NCI-H2081 treated with DMSO at 0.1 percent for 48 hours (cell line): ENCODE measurements at places on chromosomes 13 and 19.

GRCh38 chr19:55493052-55493644, 4.9 kb downstream of the SSC5D start:
- no peak for DNase-seq

DNA sequence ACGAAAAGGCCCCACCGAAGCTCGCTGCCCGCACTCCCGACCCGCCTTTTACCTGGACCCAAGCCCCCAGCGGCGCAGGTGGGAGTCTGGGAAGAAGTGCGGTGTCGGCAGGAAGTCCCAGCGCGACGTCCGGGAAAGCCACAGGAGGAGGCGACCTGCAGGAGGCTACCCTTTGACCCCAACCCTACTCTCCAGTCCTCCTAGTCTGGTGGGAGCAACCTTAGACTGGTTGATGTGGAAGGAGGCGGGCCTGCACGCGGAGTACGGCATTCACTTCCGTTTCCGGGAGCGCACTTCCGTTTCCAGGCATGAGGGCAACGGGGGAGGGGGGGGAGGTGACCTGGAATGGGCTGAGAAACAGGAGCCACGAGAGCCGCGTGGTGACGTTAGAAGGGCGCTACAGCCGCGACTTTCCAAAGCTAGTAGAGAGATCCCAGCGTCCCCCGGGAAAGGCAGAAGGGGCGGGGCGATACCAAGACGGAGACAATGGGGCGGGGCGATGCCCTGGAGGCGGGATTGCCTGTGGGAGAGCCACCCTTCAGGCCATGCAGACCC, 28.5 kb downstream of the ZNF266 start:
- DNase-seq, result peak; percentile 6

DNA sequence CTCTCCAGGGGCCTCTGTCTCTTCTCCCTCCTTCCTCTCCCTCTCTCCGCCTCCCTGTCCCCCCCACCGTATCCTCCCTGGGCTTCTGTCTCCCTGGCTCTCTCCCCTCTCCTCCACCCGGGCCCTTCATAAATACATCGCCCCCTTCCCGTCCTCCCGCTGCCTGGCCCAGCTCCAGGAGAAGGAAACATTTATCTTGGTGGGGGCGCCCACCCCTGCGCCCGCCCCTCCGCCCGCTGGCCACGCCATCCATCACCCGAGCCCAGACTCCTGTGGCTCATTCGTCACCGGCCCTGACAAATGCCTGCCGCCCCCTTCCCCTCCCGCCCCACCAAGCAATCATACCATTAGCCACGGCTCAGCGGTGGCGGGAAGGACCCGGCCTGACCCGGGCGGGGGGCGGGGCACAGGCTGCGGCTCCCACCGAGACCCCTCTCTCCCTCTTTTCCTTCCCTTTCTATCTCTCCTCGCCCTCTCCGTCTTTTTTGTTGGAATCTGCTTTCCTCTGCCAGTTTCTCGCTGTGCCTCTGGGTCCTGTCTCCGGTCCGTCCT, 2.6 kb upstream of the MEIS3 start:
- DNase-seq, result no peak

GRCh38 chr19:48368936-48369335, 4.8 kb downstream of the SYNGR4 start:
- DNase-seq, result no peak

GRCh38 chr19:2207991-2208860, 27.9 kb downstream of the PLEKHJ1 start:
- no peak for DNase-seq

- no peak for DNase-seq
Observed at GRCh38 chr19:29681422-29682235, 16.4 kb downstream of the PLEKHF1 start.

DNA sequence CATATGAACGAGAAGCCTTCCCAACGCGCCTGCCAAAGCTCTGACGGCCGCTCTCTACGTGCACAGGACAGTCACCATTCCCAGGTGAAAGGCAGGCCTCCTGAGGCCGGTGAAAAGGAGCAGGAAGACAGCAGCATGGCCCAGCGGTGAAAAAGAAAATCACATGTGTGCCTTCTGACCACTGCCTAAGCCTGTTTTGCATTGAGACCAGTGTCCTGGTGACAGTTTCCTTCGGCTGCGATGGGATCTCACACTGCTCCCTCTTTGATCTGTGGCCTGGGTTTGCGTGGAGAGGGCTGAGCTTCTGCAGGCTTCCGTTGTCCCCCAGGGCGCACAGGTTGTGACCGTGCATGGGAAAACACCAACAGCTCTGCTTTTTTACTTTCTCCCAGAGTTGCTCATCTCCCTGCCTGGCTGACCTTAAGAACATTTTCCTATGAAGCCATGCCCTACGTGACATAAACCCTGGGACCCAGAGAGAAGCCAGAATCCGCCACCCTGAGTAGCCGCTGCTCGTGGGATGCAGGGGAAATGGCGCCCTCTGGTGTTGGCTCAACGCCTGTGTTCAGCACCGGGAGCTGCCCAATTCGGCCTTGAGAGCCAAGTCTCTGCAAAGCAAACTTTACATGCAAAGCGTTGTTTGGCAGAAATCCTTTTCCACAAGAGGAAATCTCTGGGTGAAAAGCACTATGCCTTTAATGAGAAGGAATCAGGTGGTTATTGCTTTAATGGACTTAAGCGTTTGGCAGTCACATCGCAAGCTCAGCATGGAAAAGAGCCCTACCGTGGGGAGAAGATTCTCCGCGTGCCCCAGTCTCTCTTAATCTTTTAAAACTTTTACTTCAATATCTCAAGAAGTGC, 112.2 kb upstream of the GPR12 start:
- DNase-seq, result no peak

GRCh38 chr13:93614776-93615175, 388.2 kb downstream of the GPC6 start:
- DNase-seq, result no peak

GRCh38 chr19:30178721-30179402, 193.3 kb upstream of the ZNF536 start:
- DNase-seq, result no peak

GRCh38 chr19:50325310-50326100, 3.7 kb downstream of the KCNC3 start:
- DNase-seq, result no peak

DNA sequence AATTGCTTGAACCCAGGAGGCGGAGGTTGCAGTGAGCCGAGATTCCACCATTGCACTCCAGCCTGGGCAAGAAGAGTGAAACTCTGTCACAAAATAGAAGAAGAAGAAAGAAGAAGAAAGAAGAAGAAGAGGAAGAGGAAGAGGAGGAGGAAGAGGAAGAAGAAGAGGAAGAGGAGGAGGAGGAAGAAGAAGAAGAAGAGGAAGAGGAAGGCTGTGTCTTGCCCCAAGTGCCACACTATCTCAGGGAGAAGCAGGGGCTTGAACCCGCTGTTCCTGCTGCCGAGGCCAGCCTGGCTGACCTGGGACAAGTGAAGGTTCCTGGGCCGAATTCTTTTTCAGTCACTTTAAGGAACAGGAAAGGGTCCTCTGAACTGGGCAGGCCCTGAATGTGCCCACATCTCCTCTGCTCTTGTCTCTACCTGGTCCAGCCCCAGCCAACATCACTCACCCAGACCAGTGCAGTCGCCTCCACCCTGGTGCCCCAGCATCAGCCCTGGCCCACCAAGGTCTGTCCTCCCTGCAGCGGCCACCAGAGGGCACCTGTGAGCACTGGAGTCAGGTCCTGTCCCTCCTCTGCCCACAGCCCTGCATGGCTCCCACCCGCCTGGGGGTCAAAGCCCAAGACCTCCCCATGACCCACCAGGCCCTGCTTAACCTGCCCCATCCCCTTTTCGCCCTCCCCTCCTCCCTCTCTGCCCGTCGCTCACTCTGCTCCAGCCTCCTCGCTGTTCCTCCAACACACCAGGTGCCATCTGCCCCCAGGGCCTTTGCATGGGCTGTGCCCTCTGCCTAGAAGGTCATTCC, 20.0 kb downstream of the TICAM1 start:
- DNase-seq, result no peak

DNA sequence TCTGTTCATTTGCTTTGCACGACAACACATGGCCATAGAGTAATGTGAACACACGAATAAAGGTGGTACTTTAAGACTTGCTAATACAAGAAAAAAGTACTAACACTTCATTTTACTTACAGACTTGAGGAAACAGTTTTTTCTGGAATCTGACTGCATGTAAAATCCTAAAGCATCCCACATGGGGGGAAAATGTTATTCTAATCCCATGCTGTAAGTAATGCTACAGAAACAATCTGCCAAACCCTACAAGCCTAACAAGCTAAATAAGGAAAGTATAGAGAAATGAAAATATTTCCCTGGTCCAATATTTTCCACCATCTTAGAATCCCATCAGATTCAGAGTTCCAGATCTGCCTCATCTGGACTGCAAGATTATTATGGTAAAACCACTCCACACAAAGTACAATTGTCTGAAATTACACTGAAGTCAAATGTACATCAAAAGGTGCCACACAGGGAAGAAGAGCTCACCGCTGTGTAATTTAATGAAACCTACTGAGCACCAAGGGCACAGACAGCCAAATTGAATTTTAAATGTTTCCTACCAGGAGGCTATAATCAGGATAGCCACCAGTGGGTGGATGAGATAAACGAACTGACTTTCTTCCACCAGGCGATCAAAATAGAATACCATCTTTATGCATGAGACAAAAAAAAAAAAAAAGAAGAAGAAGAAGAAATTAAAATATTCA, 22.0 kb downstream of the LHFPL6 start:
- peak; percentile 19 for DNase-seq

DNA sequence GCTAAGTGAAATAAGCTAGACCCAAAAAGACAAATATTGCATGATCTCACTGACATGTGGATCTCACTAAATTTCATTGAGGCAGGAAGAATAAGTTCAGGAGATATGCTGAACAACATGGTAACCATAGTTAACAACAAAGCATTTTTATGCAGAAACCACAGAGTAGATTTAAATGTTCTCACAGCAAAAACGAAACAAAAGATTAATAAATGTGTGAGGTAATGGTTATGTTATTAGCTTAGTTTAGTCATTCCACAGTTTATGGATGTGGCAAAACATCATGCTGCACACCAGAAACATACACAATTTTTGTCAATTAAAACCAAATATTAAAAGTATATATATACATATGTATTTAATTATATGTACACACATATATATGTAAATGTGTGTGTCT, 765.8 kb downstream of the SLITRK5 start:
- no peak for DNase-seq

GRCh38 chr19:17860331-17860992, 752 bp downstream of the RPL18A start:
- DNase-seq, result no peak

GRCh38 chr13:36981156-36981743, 17.9 kb downstream of the ALG5 start:
- DNase-seq, result peak; percentile 16

- DNase-seq, result no peak
Observed at GRCh38 chr13:25971459-25972145, 80.2 kb downstream of the SHISA2 start.

DNA sequence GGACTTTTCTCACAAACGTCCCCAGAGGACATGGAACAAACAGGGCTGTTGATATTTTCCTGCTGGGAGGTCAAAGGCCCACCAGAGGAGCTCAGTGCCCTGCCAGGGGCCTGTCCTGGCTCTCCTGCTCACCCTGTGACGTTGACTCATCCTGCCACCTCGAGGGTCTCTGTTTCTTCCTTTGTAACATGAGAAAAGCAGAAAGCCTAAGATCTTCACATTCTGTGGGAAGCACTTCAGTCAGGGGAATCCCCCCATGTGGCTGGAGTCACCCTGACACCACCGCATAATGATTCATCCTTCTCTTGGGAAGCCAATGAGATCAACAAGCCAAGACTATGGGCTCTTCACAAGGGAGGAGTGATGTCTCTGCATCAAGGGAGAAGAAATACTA, 147.9 kb downstream of the KATNAL1 start:
- no peak for DNase-seq

GRCh38 chr19:12834566-12834943, at the start of gene RTBDN:
Gene RTBDN, minus strand, starts transcription at chr19:12834579. Its CDS starts 4,600 bp downstream, at chr19:12829979.
- no peak for DNase-seq

DNA sequence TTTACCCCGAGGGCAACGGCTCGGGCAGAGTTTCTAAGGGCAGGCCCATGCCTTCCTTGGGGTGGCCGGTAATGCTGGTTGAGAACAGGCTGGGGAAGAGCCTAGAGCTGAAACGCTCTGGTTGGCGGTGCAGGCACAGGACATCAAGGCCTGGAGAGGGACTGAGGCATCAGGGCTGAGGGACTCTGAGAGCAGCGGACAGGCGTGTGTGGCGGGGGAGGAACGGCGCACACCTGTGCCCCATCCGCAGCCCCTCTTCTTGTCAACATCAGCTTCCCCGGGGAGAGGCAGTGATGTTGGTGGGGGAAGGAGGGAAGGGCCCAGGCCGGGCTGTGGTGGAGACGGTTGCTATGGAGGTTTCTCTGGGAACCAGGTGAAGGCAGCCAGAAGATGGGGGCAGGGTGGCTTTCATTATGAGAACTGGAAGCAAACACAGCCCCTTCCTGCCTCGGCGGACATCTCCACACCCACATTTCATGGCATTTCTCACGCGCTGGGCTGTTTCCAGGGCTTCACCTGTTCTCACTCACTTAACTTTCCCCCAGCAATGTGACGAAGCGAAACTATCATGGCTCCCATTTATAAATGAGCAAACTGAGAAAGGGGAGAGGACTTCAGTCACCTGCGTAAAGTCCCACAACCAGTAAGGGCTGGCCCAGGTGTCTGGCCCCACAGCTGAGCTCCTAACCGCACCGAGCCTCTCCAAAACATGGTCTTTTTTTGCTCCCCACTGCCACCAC, 8.2 kb upstream of the ATF5 start:
- no peak for DNase-seq

DNA sequence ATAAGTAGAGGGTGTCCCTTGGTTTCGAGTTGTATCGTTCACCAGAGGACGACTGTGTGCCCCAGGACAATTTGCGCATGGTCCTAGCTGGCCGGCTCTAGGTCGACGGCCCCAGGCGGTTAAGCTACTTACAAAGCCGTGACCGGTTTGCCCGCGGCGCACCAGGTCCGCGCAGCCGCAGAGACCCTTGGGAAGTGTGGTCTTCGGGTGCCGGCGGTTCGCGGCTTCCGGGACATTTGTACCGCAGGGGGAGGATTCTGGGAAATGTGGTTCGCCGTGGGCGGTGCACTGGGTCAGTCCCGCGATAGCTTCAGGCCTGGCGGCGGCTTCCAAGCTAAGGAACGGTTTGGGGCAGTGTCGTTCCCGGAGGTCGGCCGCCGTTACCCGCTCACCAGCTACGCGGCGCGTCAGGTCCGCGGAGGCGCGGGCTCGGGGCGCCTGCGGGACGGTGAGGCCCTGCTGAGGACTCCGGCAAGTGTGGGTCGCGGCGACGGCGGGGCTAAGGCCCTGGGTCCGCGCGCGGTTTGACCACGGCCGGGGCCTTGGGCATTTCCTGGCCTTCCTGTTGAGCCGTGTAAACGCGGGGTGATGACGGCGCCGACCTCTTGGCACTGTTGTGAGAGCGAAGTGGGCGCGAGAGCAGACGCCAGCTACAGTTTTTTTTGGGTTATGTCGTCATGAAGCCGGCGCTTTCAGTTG, at the start of gene ZNF302:
ZNF302 (plus strand) TSS at position 293 of the 699 bp plus-strand sequence. CDS start 1,127 bp downstream, outside the sequence.
- DNase-seq, result peak; percentile 85

GRCh38 chr19:54644056-54644455, 13.8 kb downstream of the LILRB1 start:
- no peak for DNase-seq

DNA sequence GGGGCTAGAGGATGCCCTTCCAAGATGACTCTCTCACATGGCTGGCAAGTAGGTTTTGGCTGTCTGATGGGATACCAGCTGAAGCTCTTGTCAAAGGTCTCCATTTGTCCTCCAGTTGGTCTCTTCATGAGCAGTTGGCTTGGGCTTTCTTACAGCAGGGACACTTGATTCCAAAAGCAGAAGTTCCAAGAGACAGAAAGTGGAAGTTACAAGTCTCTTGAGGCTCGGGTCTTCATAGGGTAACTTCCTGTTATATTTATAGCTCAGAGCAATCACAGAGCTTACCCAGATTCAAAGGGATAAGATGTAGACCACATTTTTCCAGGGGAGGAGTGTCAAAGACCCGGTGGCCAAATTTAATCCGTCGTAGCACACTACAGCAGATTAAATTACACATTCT, 440.0 kb downstream of the RFC3 start:
- DNase-seq, result no peak
